Activated CD4-positive, CD25-positive, alpha-beta regulatory T cell treated with anti-CD3 and anti-CD28 coated beads, Interleukin-2, amount 50 U/mL, for 16 hours (primary cell): ENCODE measurements at places on chromosomes 4 and X.

DNA sequence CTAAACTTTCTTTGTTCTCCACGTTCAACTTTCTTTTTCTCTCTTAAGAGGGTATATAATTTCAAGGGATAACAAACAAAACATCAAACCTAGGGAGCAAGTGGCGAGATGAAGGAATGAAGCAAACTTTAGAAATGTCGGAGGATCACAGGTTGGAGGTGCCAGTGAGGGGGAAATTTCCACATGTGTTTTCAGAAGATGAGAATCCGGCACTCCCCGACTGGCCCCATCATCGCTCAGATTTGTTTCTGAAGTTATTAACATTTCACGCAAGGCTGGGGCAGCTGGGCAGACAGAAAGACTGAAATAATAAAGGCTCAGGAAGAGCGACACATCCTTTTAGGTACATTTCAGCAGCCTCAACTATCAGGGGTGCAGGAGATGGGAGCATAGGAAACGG lies 134.9 kb downstream of the SMIM20 start:
- no peak for DNase-seq

DNA sequence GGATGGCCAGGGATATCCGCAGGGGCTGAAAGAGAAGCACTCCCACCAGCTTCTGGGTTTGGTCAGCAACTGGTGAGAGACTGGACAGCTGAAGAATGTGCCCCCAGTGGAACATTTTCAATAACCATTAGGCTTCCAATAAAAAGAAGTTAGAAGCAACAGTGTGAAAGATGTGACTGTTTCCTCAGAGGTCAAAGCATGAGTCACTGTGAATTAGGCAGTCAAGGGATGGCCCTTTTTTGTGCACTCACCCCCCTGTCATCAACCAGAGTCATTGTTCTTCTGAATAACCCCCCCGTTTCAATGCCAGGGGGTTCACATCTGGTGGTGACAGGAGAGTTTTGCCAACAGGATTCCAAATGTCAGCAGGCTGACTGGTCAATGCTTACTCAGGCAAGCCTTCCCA lies 74.6 kb upstream of the SH3RF1 start:
- DNase-seq, result no peak

DNA sequence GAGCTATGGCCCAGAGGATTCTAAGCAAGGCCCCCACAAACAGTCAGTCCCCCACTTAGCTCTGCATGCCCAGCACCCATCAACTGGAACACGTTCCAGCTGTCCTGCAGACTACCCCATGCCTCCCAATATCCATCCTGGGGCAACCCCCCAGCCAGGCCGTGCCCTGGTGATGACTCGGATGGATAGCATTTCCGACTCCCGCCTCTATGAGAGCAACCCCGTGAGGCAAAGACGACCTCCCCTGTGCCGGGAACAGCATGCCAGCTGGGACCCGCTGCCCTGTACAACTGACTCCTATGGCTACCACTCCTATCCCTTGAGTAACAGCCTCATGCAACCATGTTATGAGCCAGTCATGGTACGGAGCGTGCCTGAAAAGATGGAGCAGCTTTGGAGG lies 32.0 kb downstream of the LAS1L start:
- no peak for DNase-seq

DNA sequence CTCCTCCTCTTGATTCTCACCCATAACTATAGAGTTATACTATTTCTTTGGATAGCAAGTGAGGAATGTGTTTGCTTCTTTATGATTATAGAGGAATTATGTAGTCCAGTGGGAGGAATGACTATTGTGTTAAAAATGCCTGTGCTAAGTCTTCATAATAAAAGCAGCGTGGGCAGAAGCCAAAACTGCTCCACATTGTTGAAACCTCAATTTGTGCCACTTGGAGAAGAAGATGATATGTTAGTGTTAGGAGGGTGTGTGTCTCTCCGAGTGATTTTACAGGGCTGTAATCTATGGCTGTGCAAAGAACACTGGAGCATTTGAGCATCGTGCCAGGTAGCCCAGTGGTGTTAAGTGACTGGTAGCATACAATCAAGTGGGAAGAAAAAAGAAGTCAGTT lies 74.3 kb downstream of the FRAS1 start:
- no peak for DNase-seq

GRCh38 chrX:117568238-117568637 lies 548.4 kb downstream of the KLHL13 start:
- no peak for DNase-seq

DNA sequence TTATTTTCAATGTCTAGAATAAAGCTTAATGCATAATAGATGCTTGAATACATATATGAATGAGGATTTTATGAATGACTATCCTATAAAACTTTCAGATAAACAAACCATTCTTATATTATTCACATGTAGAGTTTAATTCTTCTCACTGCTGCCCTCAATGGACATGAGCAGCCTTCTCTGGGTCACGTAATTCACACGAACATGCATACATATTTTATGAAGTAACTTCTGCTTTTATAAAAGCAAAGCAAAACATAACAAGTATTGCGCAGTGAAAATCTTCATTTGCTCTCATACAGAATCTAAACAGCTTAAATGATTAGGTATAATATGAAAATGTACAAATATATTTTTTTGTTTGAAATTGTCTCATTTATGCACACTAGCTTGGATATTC lies 116.7 kb downstream of the TMA16 start:
- DNase-seq, result no peak

DNA sequence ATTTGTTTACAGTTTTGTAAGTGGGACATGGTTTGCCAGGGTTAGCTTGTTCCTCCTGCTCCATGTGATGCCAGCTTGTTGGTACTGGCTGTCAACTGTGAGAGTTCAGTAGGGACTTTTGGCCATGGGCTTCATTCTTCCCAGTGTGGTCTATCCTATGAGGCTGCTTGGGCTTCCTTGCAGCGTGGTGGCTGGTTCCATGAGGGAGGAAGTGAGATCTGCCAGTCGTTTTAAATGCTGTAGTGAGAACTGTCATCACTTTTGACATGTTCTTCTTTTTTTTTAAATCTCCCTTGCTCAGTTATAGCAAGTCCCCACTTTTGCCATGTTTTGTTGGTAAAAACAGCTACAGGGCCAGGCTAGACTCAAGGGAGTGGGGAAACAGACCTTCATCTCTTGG lies 15.9 kb downstream of the NSD2 start:
- DNase-seq, result no peak

DNA sequence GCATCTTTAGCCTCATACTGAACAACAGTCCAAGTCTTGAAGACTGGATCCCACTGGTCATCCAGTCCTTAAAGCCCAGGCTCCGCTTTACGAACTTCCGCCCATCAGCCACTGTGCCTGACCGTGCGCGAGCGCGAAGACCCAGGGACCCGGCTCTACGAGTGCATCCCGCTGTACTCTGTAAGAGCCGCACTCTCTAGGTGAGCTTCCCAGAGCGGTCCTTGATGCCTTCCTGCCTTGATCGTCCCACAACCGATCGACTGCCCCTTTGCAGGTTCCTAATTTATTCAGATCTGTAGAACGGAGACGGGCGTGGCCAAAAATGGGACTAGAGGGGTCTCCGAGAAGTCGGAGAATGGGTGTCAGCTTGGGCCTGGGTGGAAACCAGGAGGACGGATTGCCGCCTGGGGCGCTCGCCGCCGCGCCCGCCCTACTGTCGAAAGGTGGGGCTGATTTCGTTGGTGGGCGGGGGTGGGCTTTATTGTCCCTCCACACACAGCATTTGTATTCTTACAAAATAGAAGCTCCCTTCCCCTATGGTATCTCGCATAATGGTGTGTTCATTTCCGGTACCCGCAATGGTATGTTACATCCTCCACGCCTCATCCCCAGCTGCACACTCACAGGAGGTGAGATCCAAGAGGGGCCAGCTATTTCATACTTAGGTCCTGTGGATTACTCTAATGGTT lies 42.3 kb upstream of the FAM156A start:
- DNase-seq, result no peak

GRCh38 chrX:21955403-21956189 lies 15.1 kb downstream of the SMS start:
- DNase-seq, result no peak

GRCh38 chr4:113781439-113782040 lies 20.0 kb upstream of the CAMK2D start:
- DNase-seq, result no peak

- DNase-seq, result no peak
Observed at GRCh38 chr4:37978248-37978924, 18.2 kb downstream of the PTTG2 start.

GRCh38 chr4:179447308-179447707 lies 2005.1 kb upstream of the AGA start:
- DNase-seq, result no peak

DNA sequence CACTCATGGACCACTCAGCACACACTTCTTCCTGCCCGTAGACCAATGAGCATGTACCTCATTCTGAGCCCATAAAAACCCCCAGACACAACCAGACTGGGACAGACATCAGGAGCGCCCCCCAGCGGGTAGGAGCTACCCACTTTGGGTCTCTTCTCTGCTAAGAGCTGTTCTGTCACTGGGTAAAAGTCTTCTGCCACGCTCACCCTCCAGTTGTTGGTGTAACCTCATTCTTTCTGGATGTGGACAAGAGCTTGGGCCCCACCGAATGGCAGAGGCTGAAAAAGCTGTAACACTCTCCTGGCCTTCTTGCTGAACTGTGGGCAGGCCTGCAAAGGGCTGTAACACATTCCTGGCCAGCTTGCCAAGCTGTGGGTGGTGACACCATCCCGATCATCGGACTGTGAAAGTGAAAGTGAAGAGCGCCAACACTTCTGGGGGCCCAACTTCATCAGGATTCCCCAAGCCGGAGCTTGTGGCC lies 137.6 kb downstream of the TECRL start:
- no peak for DNase-seq

DNA sequence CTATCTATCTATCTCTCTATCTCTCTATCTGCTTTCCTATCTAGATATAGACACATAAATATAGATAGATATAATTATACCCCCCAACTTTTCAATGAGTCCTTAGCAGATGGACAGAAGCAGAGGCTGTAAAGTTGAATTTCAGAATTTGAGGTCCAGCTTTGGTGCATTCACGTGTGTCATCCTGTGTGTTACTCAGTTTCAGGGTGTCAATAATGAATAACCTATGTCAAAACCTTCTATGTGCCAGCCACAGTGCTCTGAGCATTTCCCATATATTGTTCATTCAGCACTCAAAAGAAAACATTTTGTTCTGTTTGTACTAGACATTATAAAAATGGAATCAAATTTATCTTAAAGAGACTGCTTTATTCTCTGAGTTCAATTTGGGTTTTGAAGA lies 310.0 kb downstream of the ARHGAP24 start:
- no peak for DNase-seq

- DNase-seq, result no peak
Observed at GRCh38 chr4:185066179-185066578, 47.9 kb downstream of the HELT start.

DNA sequence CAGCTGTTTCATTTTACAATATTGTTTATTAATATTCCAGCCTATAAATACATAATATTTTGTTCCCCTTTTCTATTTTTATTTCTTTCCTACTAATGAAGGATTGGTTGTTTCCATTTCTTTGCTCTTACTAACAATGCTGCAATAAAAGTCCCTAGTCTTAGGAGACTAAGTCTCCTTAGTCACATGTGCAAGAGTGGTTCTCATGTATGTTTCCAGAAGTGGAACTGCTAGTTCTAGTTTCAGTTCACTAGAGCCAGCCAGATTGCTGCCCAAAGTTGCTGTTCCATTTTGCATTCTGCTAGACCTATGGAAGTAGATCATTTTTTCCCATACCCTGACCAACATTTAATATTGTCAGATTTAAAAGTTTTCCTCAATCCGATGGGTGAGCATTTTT lies 44.3 kb downstream of the CNGA1 start:
- no peak for DNase-seq

GRCh38 chr4:4901877-4902276 lies 42.4 kb downstream of the MSX1 start:
- no peak for DNase-seq

DNA sequence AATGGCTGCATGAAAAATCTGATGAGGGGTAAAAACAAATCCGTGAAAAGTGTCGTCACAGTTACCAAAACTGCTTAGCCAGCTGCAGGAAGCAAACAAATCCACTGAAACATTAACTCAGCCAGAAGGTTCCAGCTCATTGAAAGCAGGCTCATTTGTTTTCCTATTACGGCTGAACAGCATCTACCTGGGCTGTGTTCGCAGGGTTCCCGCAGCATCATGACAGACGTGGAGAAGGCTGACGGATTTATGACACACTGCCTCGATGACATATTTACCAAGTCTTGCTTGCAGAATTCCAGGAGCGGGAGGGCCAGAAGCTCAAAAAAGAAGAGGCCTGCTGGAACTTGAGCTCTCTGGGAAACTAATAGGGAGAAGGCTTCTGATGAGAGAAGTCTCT lies 781.1 kb downstream of the RAB28 start:
- DNase-seq, result no peak

GRCh38 chrX:46918434-46918833 lies 6.2 kb downstream of the JADE3 start:
- no peak for DNase-seq

GRCh38 chr4:105596684-105597083 lies 44.3 kb downstream of the ARHGEF38 start:
- no peak for DNase-seq

GRCh38 chrX:117972711-117973109 lies 143.9 kb downstream of the KLHL13 start:
- DNase-seq, result no peak

DNA sequence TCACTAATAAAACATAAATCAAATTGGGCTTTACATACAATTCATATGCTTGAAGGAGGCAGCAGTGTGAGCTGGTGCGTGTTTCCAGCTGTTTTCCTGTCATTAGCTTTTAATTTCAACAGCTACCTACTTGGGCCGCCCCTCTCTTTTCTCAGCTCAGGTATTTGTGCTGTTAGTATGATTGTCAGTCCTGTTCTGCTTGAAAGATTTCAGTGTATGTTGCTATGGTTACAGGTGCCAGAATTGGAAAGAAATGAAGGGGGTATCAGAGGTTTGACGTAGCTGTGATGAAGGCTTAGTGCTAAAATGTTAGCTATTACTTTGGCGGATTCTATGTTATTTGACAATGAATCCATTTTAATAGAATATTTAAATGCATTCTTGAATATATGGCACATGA lies 440.3 kb downstream of the ZIC3 start:
- DNase-seq, result no peak

- no peak for DNase-seq
Observed at GRCh38 chr4:27005905-27006590, 145.4 kb downstream of the STIM2 start.

DNA sequence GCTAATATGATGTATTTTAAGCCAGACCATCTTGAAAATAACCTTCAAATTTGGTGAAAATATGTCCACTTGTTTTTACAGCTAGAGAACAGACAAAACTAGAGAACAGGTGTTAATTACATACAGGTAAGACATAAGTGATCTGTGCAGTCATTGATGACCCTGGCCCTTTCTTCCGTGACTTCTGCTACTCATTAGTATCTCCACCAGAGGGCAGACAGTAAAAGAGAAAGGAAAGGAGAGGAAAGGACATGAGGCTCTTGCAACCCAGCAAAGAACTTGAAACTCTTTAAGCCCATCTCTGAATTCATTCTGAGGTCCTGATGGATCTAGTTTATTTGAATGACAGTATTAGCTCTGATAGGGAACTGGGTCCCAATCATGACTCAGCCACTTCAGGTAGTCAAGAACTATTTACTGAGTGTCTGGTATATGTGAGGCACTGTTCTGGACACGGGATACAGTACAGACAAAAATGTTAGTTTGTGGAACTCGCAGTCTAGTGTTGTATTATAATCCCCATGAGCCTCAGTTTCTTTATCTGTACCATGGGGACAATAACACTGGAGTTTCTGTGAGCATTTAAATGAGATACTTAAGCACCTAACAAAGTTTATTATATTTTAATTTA lies 121.0 kb upstream of the TEX13D start:
- DNase-seq, result no peak
